Lower leg skin (tissue), 4 donors: ENCODE measurements at places on chromosomes 1 and 21. TPM values are rescaled to one million over a fixed set of nuclear protein-coding genes. Genes with fewer than 3 reads are reported as not detected.

ISG15 gene
- total RNA-seq: 3.6 TPM

HPCA gene
- not detected for total RNA-seq

CEP170 gene
- total RNA-seq: 27.8 TPM

RBP7 gene
- total RNA-seq: 12.7 TPM

SPRR3 gene
- total RNA-seq: not detected

ASCL5 gene
- not detected for total RNA-seq

PTPRU gene
- total RNA-seq: 29.6 TPM

OR2T29 gene
- total RNA-seq: not detected

NCDN gene
- 14.4 TPM for total RNA-seq

BLACAT1 gene
- total RNA-seq: not detected

TNFRSF4 gene
- total RNA-seq: not detected

NECTIN4 gene
- 212 TPM for total RNA-seq

ADAMTS5 gene
- 8.0 TPM for total RNA-seq

TNNT2 gene
- total RNA-seq: 6.6 TPM

DIO1 gene
- not detected for total RNA-seq

ZNF670 gene
- 2.0 TPM for total RNA-seq

IL20 gene
- not detected for total RNA-seq

TDRD10 gene
- not detected for total RNA-seq

CSF3R gene
- total RNA-seq: 3.1 TPM

SH3BGR gene
- 3.7 TPM for total RNA-seq

UBXN10 gene
- total RNA-seq: not detected

EPHA8 gene
- 0.62 TPM for total RNA-seq
